ENCODE measurements at places on chromosomes 6 and 20. TPM values are rescaled to one million over a fixed set of nuclear protein-coding genes. Genes with fewer than 3 reads are reported as not detected.

DLK2 gene
- total RNA-seq = not detected

PLCG1 gene
- 52.2 TPM for total RNA-seq

CRIP3 gene
- not detected for total RNA-seq

SUMO4 gene
- total RNA-seq = 1.8 TPM

ENPP1 gene
- 8.0 TPM for total RNA-seq

FOXC1 gene
- 2.6 TPM for total RNA-seq

HTR1B gene
- total RNA-seq = 0.20 TPM

Data from subcutaneous preadipocyte (primary cell).